ENCODE measurements at places on chromosomes 5 and 9.

- no peak for DNase-seq
Measured at GRCh38 chr9:73863924-73864323, 633.2 kb upstream of the RORB start.

GRCh38 chr9:99130069-99130468 is 25.2 kb downstream of the TGFBR1 start:
- no peak for DNase-seq

GRCh38 chr9:123187131-123187530 is 81.3 kb downstream of the STRBP start:
- DNase-seq = no peak

GRCh38 chr5:124477577-124477976 is 268.9 kb downstream of the ZNF608 start:
- no peak for DNase-seq

DNA sequence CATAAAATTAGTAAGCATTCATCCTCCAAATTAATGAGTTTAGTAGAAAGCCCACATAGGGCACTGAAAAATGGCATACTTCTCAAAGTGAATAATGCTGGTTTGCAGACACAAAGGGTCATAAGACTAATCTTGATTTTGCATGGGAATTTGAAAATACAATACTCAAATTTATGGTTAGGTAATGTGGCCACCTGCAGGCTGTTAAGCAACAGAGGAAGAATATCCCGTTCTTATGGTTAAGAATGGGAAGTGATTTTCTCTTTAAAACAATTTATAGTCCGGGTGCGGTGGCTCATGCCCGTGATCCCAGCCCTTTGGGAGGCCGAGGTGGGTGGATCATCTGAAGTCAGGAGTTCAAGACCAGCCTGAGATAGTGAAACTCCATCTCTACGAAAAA is 9.4 kb upstream of the PLCXD3 start:
- no peak for DNase-seq

Measured in stimulated activated CD8-positive, alpha-beta memory T cell treated with anti-CD3 and anti-CD28 coated beads, Interleukin-7, amount 100 ng/mL, for 24 hours (primary cell).